Vagina (tissue), 2 donors: ENCODE measurements at places on chromosomes 7 and 10. TPM values are rescaled to one million over a fixed set of nuclear protein-coding genes. Genes with fewer than 3 reads are reported as not detected.

DNA sequence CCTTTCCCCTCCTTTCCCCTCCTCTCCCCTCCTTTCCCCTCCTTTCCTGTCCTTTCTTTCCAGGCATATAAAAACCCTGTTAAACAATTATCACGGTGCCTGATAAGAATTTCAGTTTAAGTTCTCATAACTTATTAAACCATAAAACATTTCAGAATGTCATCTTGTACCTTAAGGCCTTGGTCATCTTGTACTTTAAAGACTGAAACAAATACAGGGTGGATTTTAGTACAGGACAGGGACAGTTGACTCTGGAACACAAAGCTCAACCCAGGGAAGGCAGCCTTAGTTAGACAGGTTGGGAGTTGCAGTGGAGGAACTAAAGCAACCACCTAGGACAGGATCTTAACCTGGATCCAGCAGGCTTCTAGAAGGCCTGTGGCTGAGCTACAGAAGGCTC lies 1.2 kb downstream of the AGR3 start:
- no peak for DNase-seq

GRCh38 chr10:120606051-120606764 lies 149.2 kb downstream of the PLPP4 start:
- no peak for DNase-seq

GRCh38 chr10:8278099-8278498 lies 223.6 kb downstream of the GATA3 start:
- no peak for DNase-seq

DNA sequence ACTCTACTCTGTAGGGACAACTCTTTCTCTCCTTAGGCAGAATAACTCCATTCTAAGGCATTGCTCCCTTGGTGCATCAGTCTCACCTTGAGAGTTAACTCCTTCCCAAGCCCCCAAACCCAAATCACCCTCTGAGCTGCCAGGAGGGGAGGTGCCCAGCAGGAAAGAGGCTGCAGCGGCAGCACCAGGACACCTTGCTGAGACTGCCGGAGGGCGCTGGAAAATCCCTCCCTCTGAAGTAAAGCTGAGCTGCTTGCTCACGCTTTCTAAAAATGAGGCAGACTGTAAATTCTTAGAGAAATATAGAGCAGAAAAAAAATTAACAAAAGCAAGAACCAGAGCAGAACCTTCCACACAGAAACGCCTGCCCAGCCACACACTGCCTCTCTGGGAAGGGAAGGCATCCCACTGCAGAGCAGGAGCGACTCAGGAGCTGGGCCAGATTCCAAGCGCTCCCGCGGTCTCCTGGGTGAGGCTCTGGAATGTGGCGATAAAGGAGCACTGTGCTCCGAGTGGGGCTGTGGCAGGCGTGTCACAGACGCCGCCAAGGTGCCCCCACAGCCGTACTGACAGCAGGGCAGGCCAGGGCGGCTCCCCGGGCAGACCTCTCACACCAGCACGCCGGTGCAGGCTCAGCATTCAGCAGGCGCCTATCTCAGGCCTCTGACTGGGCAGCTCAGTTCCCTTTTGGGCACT lies 202.1 kb downstream of the TNS3 start:
- DNase-seq = no peak

PDAP1 gene
- 48.1 TPM for total RNA-seq

GRCh38 chr7:84177758-84178412 lies 16.7 kb downstream of the SEMA3A start:
- no peak for DNase-seq

FAM25A gene
- 40.0 TPM for total RNA-seq

IL2RA gene
- total RNA-seq = not detected

DNA sequence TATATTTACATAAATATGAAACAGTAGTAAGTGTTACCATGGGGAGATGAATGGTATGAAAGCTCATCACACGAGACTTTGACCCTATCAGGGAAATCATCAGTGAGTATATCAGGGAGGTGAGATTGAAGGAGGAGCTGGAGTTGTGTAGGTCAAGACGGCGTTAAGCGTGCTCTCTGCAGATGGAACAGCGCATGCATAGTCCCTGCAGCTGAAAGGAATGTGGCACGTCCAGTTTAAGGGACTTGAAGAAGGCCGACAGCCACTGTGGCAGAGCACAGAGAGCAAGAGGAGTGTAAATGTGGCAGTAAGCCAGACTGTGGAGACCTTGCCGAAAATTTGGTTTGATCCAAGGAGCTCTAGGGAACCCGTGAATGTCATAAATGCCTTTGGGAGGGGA lies 38.9 kb downstream of the POU6F2 start:
- DNase-seq = no peak

DNA sequence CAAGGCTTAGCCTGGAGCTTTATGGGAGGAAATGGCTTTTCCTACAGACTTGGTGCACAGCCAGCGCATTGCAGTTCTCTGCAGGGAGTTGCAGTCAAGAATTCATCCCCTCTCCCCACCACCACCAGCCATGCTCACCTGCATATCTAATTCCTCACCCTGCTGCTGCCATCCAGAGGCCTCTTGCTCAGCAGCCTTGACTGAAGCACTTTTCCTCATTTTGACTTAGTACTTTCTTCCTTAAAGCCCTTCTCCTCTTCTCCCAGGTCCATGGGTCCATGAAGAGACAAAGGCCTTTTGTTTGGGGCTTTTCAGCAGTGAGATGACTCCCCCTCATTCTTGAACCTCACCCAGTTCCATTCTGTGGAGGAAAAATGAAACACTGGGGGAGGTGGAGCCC lies 39.7 kb upstream of the GPR141 start:
- DNase-seq = no peak

DNA sequence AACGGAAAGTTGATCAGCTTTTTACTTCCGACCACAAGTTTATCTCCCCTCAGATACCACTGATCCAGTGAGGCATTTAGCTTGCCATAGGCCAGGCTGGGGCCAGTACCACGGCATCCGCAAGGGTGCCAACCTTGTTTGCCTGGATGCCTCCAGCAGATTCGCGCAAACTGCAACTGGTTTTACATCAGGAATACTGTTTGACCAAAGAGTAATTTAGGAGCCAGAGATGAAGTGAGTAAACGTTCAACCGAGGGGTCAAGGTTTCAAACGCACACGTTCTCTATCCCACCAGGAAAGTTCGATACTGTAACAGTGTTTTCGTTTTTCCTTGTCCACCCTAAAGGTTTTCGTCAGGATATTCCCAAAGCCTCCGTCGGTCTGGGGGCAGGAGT lies 266 bp upstream of the MDFIC start:
- no peak for DNase-seq

- no peak for DNase-seq
Measured at GRCh38 chr10:5268743-5269142, 72.1 kb downstream of the AKR1C4 start.

GRCh38 chr10:70657041-70657440 lies 15.3 kb upstream of the ADAMTS14 start:
- DNase-seq = no peak

PRSS37 gene
- not detected for total RNA-seq

ZNF32 gene
- 51.1 TPM for total RNA-seq
